ENCODE measurements at places on chromosomes 13 and 19. TPM values are rescaled to one million over a fixed set of nuclear protein-coding genes. Genes with fewer than 3 reads are reported as not detected.
A peak's percentile ranks its signal among the peaks of the same experiment; 100 is the strongest.

GRCh38 chr19:3196064-3196932 lies 10.6 kb downstream of the NCLN start:
- no peak for DNase-seq

DNA sequence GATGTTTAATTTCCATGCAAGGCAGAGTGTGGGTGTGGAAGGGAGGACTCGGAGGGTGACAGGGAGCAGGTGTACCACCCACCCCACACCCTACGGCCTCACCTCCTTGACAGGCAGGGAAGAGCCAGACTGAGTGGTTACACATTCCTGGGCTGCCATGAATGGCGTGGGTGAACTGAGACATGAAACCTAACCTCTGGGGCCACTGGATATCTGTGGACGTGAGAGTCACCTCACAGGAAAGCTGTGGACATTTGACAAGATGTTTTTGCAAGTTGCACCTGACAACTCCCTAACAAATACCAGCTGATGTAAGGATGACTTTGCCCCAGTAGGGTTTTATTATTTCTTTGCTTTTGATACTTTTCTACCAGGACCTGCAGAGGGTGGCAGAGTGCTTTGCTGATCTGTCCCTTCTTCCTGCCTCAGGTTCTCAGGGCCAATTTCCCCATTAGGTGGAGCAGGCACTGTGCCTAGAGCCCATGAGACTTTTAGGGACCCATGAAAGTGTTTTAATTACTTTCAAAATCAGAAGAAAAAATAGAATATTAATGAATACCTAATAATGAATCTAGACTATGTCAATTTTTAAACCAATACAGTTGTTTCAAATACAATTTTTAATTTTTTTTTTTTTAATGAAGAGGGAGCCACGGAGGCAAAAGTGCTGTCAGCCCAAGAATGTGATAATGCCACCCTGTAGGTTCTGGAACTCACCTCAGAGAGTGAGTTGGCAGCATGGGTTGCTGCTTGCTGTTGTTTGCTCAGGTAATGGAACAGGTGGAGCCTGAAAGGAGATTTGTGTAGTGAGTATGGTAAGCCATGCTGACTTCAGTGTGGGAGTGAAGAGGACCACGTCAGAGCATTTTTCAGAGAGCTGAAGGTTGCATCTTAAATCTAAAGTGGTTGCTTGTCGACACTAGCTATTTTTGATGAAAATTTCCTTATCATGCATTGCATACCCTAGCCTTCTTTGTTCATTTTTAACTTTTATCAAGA lies 58.0 kb upstream of the CYSLTR2 start:
- peak; percentile 84 for DNase-seq

DNA sequence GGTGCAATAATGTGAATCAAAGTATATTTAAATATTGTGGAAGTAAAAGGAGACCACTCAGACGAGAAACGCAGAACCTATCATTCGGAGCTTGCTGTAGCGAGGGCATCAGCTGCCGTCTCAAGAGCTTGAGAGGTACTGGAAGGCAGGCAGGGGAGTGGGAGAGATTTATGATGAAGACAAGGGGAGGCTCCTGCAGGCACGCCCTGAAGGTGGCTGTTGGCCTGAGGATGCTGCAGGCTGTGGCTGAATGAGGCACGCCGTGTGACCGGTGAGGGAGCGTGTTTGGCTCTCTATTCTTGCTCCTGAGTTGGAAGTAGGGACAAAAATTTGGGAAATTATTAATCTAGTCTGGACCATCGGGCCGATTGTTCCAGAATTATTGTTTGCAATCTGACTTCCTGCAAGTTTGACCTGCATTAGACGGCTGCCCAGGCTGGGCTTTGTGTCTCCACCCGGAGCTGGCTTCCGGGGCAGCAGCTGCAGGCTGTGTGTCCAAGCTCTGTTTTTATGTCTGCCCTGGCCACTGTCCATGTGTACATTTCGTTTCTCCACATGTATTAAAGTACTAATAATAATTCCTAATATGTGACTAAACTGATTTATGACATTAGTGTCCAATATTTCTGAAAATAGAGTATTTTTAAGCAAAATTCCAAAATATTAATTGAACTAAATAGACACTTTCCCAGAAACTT lies 91.1 kb upstream of the ANKRD10 start:
- DNase-seq = no peak

- DNase-seq = peak; percentile 79
Measured at GRCh38 chr13:35720690-35721554, 244.4 kb upstream of the MAB21L1 start.

GRCh38 chr19:3784607-3785450 lies 1.4 kb downstream of the MATK start:
- no peak for DNase-seq

The IGSF23 gene
- total RNA-seq = not detected

All from activated CD4-positive, alpha-beta T cell treated with anti-CD3 and anti-CD28 coated beads, Interleukin-2, amount 10 ng/mL, durations not matched to agents 24 days and 14 days (primary cell).